ENCODE measurements at places on chromosomes 16 and 17. TPM values are rescaled to one million over a fixed set of nuclear protein-coding genes. Genes with fewer than 3 reads are reported as not detected.

UBB gene
- 1,530 TPM for total RNA-seq

KRTAP1-5 gene
- not detected for total RNA-seq

DNA sequence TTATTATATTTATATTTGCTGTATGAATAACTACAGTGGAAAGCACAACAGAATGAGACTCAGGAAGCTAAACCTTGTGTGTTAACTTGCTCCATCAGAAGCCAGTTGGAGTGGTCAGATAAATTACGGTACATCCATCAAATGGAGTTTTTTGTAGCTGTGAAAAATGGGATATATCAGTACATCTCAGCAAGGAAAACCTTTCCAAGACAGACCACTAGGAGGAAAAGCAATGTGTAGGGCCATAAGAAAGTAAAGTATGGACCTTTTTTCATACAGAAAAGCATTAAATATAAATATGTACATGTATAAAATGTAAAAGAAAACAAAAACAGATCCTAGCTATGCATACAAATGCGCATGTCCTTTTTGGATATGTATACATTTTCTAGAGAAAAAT is 403.8 kb upstream of the CDH11 start:
- H3K4me3 ChIP-seq, result no peak overlapping the region
- H3K36me3 ChIP-seq, result no peaks in the 10 kb centered on the region
- no peak for DNase-seq

DNA sequence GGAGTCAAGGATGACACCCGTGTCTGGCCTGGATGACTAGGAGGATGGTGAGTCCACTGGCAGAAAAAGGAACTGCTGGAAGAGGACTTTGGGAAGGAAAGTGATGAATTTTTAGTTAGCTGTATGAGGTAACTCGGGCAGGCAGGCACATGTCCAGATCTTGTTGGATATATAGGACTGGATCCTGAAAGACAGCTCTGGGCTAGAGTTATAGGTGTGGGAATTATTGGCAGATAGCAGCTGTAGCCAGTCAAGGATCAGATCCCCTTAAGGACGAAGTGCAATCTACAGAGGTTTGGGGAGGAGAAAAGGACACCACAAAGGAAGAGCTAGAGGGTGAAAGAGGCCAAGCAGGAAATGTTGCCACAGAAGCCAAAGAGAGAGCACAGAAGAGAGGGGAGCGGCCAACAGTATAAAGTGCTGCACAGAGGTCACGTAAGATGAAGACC is 10.1 kb downstream of the CYB5D1 start:
- no peaks in the 10 kb centered on the region for H3K36me3 ChIP-seq
- no peak overlapping the region for H3K4me3 ChIP-seq
- DNase-seq, result no peak
- no peaks in the 10 kb centered on the region for H3K27me3 ChIP-seq
- peaks cover 14% of the 10 kb centered on the region for H3K4me1 ChIP-seq

UTS2R gene
- not detected for total RNA-seq

Data from natural killer cell (primary cell).